CD8-positive, alpha-beta memory T cell (primary cell): ENCODE measurements at places on chromosomes 2 and 18. TPM values are rescaled to one million over a fixed set of nuclear protein-coding genes. Genes with fewer than 3 reads are reported as not detected.

The GTF2A1L gene
- not detected for total RNA-seq

The OR6B2 gene
- total RNA-seq: not detected

The SERPINB3 gene
- total RNA-seq: not detected

The ACTG2 gene
- not detected for total RNA-seq

The NYAP2 gene
- not detected for total RNA-seq

The KLHL29 gene
- 0.11 TPM for total RNA-seq
